ENCODE measurements at places on chromosomes 4 and X.

GRCh38 chr4:126081336-126081735 lies 766.6 kb downstream of the FAT4 start:
- no peaks in the 10 kb centered on the region for H3K27me3 ChIP-seq
- no peak overlapping the region for H3K27ac ChIP-seq
- H3K36me3 ChIP-seq, result no peaks in the 10 kb centered on the region
- H3K4me1 ChIP-seq, result no peaks in the 10 kb centered on the region
- no peak overlapping the region for H3K4me3 ChIP-seq

GRCh38 chrX:33126469-33126868 lies 84.9 kb downstream of the DMD start:
- no peaks in the 10 kb centered on the region for H3K36me3 ChIP-seq
- H3K4me1 ChIP-seq, result no peaks in the 10 kb centered on the region
- no peak overlapping the region for H3K27ac ChIP-seq
- DNase-seq, result no peak
- H3K4me3 ChIP-seq, result no peak overlapping the region

DNA sequence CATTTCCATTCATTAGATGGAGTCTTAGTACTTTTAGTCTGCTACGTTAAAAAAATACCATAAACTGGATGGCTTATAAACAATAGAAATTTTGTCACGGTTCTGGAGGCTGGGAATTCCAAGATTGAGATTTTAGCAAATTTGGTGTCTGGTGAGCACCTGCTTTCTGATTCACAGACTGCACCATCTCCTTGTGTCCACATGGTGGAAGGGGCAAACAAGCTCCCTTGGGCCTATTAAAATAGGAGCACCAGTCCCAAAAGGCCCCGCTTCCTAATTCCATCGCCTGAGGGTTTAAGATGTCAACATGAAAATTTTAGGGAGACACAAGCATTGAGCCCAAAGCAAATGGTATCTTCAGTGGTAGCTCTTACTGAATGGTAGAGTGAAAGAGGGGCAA lies 120.5 kb upstream of the MAP9 start:
- no peak overlapping the region for H3K4me3 ChIP-seq
- peaks cover 2% of the 10 kb centered on the region for H3K4me1 ChIP-seq
- H3K27ac ChIP-seq, result no peak overlapping the region

GRCh38 chr4:2793586-2794485 lies 951 bp downstream of the SH3BP2 start:
- no peak overlapping the region for H3K27ac ChIP-seq
- H3K27me3 ChIP-seq, result no peaks in the 10 kb centered on the region
- peak; percentile 45 for DNase-seq
- peak overlapping the region; percentile 14 for H3K4me3 ChIP-seq
- H3K4me1 ChIP-seq, result no peaks in the 10 kb centered on the region
- H3K36me3 ChIP-seq, result no peaks in the 10 kb centered on the region

DNA sequence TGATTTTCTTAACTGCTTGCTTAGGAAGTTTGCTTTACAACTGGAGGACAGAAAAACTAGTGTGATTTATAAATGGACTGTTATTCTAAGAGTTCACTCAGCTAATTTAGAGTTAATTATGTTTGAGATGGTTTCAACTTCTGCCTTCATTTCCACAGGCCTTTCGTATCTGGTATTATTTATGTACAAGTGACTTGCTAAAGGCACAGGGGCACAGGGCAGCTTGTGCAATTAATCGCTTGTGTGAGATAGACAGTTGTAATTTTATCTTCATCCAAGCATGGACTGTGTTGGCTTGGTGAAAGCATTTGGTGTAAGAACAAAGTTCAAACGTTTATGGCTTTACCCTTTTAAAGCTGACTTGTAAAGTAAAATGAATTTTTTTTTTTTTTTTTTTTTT lies 38.3 kb downstream of the GPAT3 start:
- no peaks in the 10 kb centered on the region for H3K27me3 ChIP-seq
- H3K4me3 ChIP-seq, result no peak overlapping the region
- H3K36me3 ChIP-seq, result no peaks in the 10 kb centered on the region
- no peaks in the 10 kb centered on the region for H3K4me1 ChIP-seq
- no peak for DNase-seq

GRCh38 chr4:175070444-175070843 lies 152.3 kb downstream of the ADAM29 start:
- no peak overlapping the region for H3K4me3 ChIP-seq
- H3K27ac ChIP-seq, result no peak overlapping the region
- no peaks in the 10 kb centered on the region for H3K4me1 ChIP-seq
- H3K36me3 ChIP-seq, result no peaks in the 10 kb centered on the region

- no peak for DNase-seq
- H3K27ac ChIP-seq, result no peak overlapping the region
- no peaks in the 10 kb centered on the region for H3K4me1 ChIP-seq
- no peak overlapping the region for H3K4me3 ChIP-seq
Measured at GRCh38 chr4:74166135-74166534, 8.2 kb downstream of the MTHFD2L start.

GRCh38 chrX:35023683-35024082 lies 81.1 kb downstream of the FAM47B start:
- DNase-seq, result no peak
- no peaks in the 10 kb centered on the region for H3K36me3 ChIP-seq
- no peak overlapping the region for H3K4me3 ChIP-seq
- H3K27me3 ChIP-seq, result no peaks in the 10 kb centered on the region
- no peak overlapping the region for H3K27ac ChIP-seq

DNA sequence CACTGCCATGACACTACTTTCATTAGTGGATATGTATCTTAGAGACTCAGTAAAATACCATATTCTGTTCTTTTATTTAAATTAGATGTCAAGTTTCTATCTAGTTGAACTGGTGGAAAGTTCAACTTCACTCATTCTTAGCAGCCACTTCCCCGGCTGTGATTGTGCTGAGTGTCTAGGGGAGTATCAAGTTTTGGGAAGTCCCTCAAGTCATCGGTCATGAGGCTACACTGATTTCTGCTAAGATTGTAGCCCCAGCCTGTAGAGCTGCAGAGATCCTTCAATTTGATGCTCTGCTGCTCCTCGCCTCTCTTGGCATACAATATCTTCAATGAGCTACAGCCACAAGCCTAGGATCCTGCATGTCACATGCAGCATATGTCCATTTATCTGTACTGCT lies 53.9 kb downstream of the DMP1 start:
- no peak for DNase-seq
- no peaks in the 10 kb centered on the region for H3K27me3 ChIP-seq
- H3K4me1 ChIP-seq, result no peaks in the 10 kb centered on the region
- no peak overlapping the region for H3K27ac ChIP-seq
- H3K4me3 ChIP-seq, result no peak overlapping the region
- no peaks in the 10 kb centered on the region for H3K36me3 ChIP-seq

DNA sequence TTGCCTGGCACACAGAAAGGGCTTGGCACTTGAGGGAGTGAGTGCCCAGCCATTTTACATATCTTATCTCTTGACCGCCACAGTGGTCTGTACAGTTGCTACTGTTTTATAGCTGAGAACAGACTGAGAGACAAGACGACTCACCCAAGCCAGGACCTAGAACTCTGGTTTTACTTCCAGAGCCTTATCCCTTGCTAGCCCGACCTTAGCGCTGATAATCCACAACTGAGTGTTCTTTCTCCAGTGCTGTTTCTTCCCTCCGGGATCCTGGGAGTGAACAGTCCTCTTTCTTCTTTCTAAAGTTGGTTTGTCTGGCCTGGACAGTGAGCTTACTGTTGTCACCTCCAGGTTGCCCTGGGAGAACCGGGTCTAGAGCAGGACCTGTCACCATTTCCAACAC lies 52.5 kb upstream of the TADA2B start:
- H3K4me1 ChIP-seq, result peaks cover 4% of the 10 kb centered on the region
- DNase-seq, result no peak
- H3K36me3 ChIP-seq, result no peaks in the 10 kb centered on the region
- no peak overlapping the region for H3K4me3 ChIP-seq
- H3K27me3 ChIP-seq, result no peaks in the 10 kb centered on the region

DNA sequence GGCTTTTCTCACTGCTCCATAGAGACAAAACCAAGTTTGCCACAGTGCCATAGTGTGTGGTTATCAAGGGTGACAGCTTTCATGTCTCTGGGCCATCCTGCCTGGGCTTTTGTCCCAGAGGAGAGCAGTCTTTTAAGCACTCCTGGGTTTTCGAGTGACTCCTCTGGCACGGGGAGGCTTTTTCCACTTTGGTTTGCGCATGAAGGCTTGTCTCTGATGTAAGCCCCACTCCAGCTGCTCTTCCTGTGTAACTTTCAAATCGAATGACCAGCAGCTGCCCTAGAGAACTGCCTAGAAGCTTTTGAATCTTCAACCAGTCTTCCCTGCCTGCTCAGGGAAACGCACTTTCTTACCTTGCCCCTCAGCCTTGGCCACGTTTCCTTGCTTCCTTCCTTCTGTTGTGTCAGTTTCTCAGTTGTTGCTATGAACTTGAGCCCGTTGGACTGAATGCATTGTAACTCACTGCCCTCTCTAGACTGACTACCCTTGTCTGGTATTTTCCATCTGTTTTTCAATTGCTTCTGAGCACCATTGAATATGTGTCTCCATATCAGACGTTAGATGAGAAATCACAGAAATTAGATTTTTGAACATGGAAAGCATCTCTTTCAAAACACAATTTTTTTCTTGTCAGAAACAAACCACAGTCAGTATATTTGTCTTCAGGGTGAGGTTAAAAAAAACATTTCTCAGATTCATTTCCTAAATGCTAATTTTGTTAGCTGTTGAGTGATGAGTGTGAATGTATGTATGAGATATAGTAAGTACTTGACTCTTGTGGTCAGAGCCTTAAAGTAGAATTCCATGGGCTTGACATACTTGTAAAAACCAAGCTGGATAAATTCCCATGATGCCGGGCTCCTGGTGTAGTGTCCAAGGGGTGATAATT lies 45.3 kb downstream of the SLC9A6 start:
- no peak overlapping the region for H3K27ac ChIP-seq
- H3K4me3 ChIP-seq, result no peak overlapping the region
- DNase-seq, result no peak
- no peaks in the 10 kb centered on the region for H3K36me3 ChIP-seq
- no peaks in the 10 kb centered on the region for H3K4me1 ChIP-seq

GRCh38 chr4:123449780-123450179 lies 53.2 kb downstream of the SPRY1 start:
- H3K36me3 ChIP-seq, result no peaks in the 10 kb centered on the region
- DNase-seq, result no peak
- no peak overlapping the region for H3K27ac ChIP-seq

- no peaks in the 10 kb centered on the region for H3K36me3 ChIP-seq
- no peak overlapping the region for H3K4me3 ChIP-seq
- no peaks in the 10 kb centered on the region for H3K4me1 ChIP-seq
- no peaks in the 10 kb centered on the region for H3K27me3 ChIP-seq
- no peak for DNase-seq
Measured at GRCh38 chrX:9923357-9923756, 43.8 kb upstream of the CLDN34 start.

- DNase-seq, result no peak
- no peak overlapping the region for H3K4me3 ChIP-seq
- H3K36me3 ChIP-seq, result no peaks in the 10 kb centered on the region
- H3K27me3 ChIP-seq, result no peaks in the 10 kb centered on the region
- no peaks in the 10 kb centered on the region for H3K4me1 ChIP-seq
Measured at GRCh38 chr4:40493160-40493559, 136.5 kb downstream of the RBM47 start.

DNA sequence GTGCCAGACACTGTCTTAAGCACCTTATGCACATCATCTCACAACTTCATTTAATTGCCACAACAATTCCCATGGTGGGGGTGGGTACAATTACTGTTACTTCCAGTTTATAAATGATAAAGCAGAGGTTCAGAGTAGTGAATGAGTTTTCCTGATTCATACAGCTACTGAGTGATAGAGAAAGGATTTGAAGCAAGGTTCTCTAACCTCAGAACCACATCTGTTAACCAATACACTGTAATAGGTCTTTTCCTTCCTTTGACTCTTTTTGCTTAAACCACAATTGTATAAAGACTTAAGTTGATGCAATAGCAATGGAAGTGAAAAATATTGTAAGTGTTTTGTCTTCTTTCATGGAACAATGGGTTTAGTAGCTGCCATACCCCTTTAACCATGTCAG lies 43.5 kb upstream of the PAK3 start:
- H3K4me3 ChIP-seq, result no peak overlapping the region
- H3K36me3 ChIP-seq, result no peaks in the 10 kb centered on the region
- no peaks in the 10 kb centered on the region for H3K27me3 ChIP-seq
- no peak overlapping the region for H3K27ac ChIP-seq

- no peaks in the 10 kb centered on the region for H3K4me1 ChIP-seq
- H3K27ac ChIP-seq, result no peak overlapping the region
- no peaks in the 10 kb centered on the region for H3K27me3 ChIP-seq
Measured at GRCh38 chr4:173057901-173058300, 110.7 kb upstream of the GALNT7 start.

DNA sequence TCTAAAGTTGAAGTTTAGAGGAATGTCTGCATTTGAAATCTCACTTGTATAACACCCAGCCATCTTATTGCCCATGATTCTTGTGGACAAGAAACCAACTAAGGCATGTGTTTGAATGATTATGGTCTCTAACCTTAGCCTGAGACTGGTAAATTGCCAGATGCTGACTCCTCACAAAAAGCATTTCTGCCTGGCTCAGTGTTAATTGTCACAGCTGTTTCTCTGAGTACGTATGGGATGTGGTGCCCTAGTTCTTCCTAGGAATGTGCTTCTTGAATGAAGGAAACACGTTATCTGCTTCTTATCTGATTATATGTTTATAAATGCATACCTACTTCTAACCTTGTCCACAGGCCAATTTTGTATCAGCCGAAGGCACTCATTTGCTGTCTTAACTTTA lies 63.1 kb upstream of the NDP start:
- no peak overlapping the region for H3K27ac ChIP-seq
- DNase-seq, result peak; percentile 75
- H3K4me1 ChIP-seq, result no peaks in the 10 kb centered on the region
- no peaks in the 10 kb centered on the region for H3K27me3 ChIP-seq
- no peaks in the 10 kb centered on the region for H3K36me3 ChIP-seq

DNA sequence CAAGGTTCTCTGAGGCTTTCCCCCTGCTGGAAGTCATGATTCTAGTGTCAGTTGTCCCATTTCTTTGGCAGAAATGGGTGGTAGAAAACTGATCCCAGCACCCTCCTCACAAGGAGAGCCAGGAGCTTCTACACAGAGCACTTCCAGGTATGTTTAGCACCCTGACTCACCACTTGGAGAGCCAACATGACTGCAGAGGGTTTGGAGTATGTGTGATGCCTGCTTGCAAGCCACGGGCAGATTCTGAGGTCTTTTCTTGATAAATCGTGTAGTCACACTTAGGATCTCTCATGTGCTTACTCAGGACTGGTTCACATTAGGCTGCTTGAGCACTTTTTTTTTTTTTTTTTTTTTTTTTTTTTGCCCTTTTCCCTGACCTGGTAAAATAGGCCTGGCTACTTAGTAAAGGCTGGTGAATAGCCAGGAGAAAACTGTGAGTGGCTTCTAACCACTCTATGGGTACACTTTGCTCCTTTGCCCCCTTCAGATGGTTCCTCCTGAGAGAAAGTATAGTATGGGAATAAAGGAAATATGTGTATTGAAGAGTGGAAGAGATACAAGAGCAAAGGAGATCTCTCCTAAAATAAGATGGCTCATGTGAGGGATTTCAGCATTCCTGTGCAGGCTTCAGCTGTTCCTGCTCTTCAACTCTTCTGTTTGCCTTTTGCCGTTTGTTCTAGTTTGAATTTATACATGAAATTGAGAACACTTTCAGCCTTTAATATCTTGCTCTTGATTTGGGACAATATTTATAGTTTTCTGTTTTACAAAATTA lies 103.6 kb downstream of the EMCN start:
- no peaks in the 10 kb centered on the region for H3K36me3 ChIP-seq
- peak; percentile 19 for DNase-seq
- H3K27me3 ChIP-seq, result no peaks in the 10 kb centered on the region
- H3K27ac ChIP-seq, result no peak overlapping the region
- H3K4me3 ChIP-seq, result no peak overlapping the region

GRCh38 chrX:151476604-151477303 lies 79.7 kb downstream of the VMA21 start:
- H3K4me1 ChIP-seq, result no peaks in the 10 kb centered on the region
- H3K4me3 ChIP-seq, result no peak overlapping the region
- H3K27me3 ChIP-seq, result no peaks in the 10 kb centered on the region
- H3K36me3 ChIP-seq, result no peaks in the 10 kb centered on the region
- peak overlapping the region; percentile 51 for H3K27ac ChIP-seq

Measured in mesendoderm (in vitro differentiated cells).